Left ventricle myocardium inferior (tissue), 1 donor: ENCODE measurements at places on chromosomes 7 and 10. TPM values are rescaled to one million over a fixed set of nuclear protein-coding genes. Genes with fewer than 3 reads are reported as not detected.

The SEMA3C gene
- 66.5 TPM for total RNA-seq

The MNX1 gene
- total RNA-seq: not detected

The XPNPEP1 gene
- total RNA-seq: 35.7 TPM

The AKR1D1 gene
- total RNA-seq: not detected

DNA sequence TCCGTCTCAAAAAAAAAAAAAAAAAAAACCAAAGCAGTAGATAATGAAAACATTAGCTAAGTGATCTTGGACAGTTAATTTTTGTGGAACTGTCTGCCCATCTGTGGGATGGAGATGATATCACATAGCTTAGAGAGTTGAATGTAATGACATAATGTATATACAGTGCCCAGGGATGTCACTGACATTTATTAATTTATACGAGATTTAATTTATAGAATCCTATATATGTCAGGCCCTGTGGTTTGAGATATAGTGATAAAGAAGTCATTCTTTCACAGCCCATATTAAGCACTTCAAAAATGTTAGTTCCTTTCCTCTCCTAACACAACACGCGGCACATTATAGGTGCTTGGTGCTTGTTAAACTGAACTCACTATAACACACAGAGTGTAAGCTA is 4.0 kb downstream of the ENO4 start:
- no peak for DNase-seq
- H3K27ac ChIP-seq: no peak overlapping the region
- no peak overlapping the region for H3K4me3 ChIP-seq
- H3K27me3 ChIP-seq: peaks cover 31% of the 10 kb centered on the region
- no peaks in the 10 kb centered on the region for H3K36me3 ChIP-seq

DNA sequence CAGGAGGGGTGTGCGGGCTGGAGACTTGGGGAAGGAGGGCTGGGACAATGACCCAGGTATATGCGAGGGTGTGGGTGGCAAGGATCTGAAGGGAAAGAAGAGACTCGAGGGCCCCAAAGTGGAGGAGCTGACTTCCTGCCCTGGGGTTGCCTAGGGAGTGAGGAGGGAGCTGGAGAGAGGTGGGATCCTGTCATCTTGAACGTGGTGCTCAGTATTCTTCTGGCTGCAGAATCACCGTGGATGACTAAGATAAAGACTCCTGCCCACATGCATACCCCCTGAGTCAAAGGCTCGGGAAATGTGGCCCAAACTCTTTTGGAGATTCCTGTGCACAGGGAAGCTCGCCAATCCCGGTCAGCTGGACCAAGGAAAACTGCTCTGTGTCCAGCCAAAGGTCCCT is 31.2 kb downstream of the COL17A1 start:
- no peaks in the 10 kb centered on the region for H3K27me3 ChIP-seq
- no peak for DNase-seq
- H3K4me1 ChIP-seq: no peaks in the 10 kb centered on the region

DNA sequence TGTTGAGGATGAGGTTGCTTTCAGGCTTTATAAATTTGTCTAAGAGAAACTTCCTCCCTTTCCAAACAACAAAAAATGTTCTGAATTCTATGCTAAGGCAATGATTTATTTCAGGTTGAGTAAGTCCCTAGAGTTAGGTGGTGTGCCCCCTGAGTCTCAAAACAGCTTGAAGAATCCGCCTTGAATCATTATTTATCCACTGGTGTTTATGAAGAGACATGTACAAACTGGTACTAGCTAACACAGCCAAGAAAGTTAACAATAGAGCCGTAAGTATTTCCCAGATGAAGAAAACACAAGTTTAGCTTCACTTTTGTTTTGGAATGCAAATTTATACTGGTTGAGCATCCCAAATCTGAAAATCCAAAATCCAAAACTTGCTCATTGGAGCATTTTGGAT is 66.2 kb upstream of the SRPK2 start:
- no peak for DNase-seq
- no peak overlapping the region for H3K27ac ChIP-seq
- H3K4me3 ChIP-seq: no peak overlapping the region
- peaks cover 19% of the 10 kb centered on the region for H3K36me3 ChIP-seq
- no peaks in the 10 kb centered on the region for H3K27me3 ChIP-seq
- H3K4me1 ChIP-seq: peaks cover 6% of the 10 kb centered on the region

- peak; percentile 41 for DNase-seq
- peak overlapping the region; percentile 48 for H3K27ac ChIP-seq
- H3K36me3 ChIP-seq: no peaks in the 10 kb centered on the region
- peaks cover 27% of the 10 kb centered on the region for H3K4me1 ChIP-seq
- no peaks in the 10 kb centered on the region for H3K27me3 ChIP-seq
- peak overlapping the region; percentile 25 for H3K4me3 ChIP-seq
Measured at GRCh38 chr10:5840314-5841307, 27.4 kb upstream of the GDI2 start.
